ENCODE measurements at places on chromosomes 11 and 22.

- no peak for DNase-seq
These were observed 29.4 kb upstream of the DRD2 start for GRCh38 chr11:113504586-113504985.

GRCh38 chr11:12154871-12155668 is 44.7 kb downstream of the MICAL2 start:
- DNase-seq = no peak

DNA sequence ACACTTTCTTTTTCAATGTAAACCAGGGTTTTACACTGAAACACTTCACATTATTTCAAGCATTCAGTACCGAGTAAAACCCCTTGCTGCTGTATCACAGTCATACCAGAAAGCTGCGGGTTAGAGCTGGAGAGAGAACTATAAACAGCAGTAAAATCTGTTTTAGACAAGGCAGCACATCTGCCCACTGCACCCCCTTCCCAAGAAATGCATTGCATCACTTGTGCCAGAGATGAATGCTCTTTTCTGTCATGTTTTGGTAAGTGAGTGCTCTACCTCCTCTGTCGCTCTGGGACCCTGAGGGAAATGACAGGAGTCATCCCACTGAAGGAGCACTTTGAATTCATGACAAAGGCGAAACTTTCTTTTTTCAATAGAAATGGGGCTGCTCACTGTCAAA is 107.2 kb downstream of the MAML2 start:
- DNase-seq = no peak

DNA sequence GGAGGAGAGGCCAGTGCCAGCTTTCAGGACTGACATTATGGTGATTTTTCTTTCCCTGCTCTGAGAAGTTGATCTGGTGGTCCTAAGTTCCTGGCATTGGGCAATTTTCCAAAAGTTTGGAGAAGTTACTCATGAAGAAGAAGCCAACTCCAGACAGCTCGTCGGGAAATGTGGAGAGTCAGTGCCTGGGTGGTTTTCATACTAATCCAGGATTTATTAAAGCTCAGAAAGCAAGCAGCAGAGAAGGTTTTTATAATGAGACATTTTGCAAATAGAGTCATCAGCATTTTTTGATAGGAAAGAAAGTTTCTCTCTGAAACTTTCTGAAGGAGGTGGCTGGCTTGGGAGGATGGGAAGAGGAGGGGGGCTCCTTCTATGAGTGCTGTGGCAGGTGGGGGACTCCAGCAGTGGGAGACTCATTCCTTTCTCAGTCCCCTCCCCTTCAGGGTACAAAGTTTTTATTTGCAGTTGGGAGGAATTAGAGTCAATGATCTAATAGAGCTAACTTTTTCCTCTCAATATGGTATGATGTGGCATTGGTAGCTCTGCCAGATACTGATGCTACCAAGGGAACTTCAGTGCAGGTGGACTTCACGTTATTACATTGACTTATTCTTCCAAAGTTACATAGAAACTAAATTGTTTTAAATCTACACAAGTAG is 55.4 kb downstream of the LIF start:
- DNase-seq = no peak

DNA sequence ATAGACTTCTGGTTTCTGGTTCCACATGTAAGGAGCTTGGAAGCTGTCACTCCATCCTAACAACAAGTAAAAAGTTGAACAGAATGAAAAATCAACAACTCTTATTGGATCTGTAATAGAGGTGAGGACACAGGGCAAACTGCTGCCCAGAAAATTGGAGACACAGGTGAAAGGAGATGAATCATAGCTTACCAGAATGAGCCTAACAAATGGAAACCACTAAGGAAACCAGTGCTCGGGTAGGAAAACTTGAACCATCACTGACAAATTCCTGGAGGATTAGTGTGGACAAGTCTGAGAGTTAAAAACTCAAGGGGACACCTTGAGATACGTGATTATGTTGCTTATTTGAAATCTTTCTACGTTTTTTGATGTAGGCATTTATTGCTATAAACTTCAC is 52.1 kb downstream of the GDPD4 start:
- no peak for DNase-seq

GRCh38 chr11:92391364-92391763 is 166.7 kb downstream of the FAT3 start:
- DNase-seq = no peak

GRCh38 chr11:118998822-118999221 is 884 bp downstream of the CENATAC start:
- no peak for DNase-seq

DNA sequence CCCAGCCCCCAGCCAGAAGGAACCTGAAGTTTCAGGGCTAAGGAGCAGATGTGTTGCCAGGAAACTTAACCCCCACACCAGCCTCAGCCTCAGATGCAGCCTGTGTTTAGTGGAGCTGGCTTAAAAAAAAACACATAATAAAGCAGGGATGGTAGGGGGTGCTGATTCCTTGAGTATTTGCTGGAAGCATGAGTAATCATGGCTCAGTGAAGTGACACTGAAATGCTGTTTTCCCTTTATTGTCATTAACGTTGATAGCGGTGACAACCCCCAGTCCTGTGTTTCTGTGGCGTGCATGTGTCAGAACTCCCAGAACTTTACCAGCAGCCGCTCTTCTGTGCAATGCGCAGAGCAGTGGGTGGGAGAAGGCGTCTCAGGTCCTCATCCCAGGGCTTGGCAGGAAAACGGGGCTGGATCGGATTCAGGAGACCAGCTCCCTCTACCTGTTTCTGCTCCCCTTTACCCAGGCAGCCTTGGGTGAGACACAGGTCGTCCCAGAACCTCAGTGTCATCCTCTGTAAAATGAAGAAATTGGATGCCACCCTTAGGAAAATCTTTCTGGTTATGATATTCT is 1282.1 kb downstream of the TBC1D22A start:
- no peak for DNase-seq

GRCh38 chr11:17275400-17276235 is 921 bp upstream of the NUCB2 start:
- DNase-seq = peak; percentile 17

DNA sequence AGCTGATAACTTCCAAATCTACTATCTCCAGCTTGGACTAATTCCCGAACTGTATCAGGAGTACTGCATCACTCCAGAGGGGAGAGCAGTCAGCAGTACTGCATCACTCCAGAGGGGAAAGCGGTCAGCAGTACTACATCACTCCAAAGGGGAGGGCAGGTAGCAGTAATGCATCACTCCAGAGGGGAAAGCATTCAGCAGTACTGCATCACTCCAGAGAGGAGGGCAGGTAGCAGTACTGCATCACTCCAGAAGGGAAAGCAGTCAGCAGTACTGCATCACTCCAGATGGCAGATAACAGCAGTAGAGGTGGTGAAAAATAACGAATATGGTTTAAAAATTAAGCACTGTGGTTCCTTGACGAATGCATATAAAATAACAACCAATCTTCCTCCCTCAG is 8.4 kb downstream of the CWC15 start:
- DNase-seq = no peak

GRCh38 chr22:23909296-23909898 is 15.2 kb downstream of the MIF start:
- DNase-seq = no peak

GRCh38 chr11:103016031-103016430 is 60.5 kb upstream of the MMP13 start:
- no peak for DNase-seq

GRCh38 chr11:134630861-134631260 is 218.8 kb upstream of the B3GAT1 start:
- DNase-seq = no peak

Measured in NAMALWA (cell line).